Left renal pelvis (tissue), 4 donors: ENCODE measurements at places on chromosomes 11 and 22. TPM values are rescaled to one million over a fixed set of nuclear protein-coding genes. Genes with fewer than 3 reads are reported as not detected.

GRCh38 chr22:29109822-29110221, 37.0 kb downstream of the KREMEN1 start:
- peak; percentile 69 for DNase-seq

DNA sequence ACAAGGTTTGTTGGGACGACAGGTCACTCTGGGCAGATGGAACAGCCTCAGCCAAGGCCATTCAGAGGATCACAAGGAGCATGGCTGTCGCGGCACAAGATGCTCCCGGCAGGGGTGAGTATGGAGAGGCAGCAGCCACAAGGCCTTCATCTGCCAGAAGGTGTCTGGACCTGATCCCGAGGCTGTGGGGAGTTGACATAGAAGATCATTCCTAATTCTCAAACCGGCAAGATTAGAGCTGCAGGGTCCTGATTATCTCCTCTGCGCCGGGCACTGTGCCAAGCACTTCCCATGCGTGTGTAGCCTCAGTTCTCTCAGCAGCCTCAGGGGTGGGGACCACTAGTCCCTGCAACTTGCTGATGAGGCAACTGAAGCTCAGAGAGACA, 32.3 kb upstream of the RFPL3 start:
- DNase-seq = no peak

- DNase-seq = no peak
Measured at GRCh38 chr11:134615041-134615615, 203.1 kb upstream of the B3GAT1 start.

DNA sequence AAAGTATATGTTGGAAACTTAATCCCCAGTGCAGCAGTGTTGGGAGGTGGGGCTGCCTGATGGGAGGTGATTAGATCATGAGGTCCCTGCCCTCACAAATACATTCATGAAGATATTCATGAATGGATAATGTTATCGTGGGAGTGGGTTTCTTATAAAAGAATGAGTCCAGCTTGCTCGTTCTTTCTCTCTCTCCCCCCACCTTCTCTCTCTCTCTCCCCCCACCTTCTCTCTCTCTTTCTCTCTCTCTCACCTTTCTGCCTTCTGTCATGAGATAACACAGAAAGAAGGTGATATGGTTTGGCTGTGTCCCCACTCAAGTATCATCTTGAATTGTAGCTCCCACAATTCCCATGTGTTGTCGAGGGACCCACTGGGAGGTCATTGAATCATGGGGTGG, 66.7 kb upstream of the NUP50 start:
- DNase-seq = no peak

The LRRC56 gene
- 6.6 TPM for polyA plus RNA-seq

DNA sequence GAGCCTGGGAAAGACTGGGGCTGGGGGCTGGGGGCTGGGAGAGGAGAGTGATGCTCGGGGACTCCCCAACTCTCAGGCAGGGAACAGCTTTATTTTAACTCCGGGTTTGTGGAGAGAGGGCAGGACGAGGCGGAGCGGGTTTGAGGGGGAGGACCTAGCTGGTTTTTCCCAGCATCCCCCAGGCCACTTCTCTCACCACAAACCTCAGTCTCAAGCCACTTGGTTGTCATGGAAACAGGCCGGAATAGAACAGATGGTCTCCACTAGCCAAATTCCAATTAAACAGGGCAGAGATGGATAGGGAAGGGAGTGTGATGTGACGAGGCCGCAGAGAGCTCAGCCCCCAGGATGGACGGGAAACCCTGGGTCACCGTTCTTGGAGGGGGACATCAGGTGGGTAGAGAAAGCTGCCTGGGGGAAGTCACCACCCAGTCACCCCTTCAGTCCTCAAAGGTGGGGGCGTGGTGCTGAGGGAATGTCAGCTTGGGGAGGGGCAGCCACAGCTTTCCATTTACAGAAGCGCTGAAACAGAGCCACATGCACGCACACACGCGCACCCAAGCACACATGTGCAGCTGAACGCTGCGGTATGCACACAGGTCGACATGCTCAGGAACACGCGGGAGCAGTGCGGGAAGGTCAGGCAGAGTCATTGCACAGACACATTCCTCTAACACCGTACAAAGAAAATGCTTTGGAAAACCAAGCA, 19.2 kb downstream of the NECTIN1 start:
- DNase-seq = peak; percentile 89

DNA sequence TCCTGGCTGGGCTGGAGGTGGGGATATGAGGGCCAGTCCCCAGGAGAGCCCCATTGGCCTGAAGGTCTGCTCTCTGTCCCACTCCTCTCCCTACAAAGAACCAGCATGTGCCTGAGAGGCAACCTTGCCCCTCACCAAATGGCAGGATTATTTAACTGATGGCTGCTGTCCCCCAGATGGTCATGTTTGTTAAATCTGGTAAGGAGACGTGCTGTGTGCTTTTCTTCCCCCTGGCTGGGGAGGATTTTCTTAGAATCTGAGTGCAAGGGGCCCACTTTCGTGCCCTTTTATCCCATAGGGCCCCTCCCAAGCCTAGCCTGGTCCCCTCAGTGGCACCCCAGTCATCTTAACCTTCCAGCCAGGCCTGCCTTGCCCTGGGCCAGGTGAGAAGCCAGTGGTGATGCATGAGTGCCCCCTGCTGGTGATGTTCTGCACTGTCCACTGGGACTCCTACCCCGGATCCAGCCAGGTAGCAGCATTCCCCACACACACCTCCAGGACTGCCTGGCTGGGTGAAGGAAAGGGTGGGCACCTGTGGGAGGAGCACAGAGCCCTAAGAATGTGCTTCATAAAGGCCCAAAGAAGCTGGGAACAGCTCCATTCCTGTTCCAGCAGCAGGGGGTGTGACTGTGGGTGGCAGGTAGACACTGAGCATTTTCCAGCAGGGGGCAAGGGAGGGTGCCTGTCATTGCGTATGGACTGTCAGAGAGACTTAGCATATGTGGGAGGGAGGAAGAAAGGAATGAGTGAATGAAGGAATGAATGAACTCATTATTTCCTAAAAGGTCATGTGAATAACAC, 28.9 kb downstream of the MFNG start:
- DNase-seq = peak; percentile 46

The OR8H3 gene
- not detected for polyA plus RNA-seq

- DNase-seq = no peak
Measured at GRCh38 chr11:42576318-42576717, 735.5 kb upstream of the API5 start.
